Cerebellar nuclear complex (tissue), 1 donor: ENCODE measurements at places on chromosomes 3 and 15.

GRCh38 chr15:52732551-52732950 lies 53.4 kb upstream of the ATOSA start:
- no peak for DNase-seq

GRCh38 chr3:100590114-100590839 lies 19.1 kb upstream of the ADGRG7 start:
- DNase-seq: peak; percentile 21

GRCh38 chr3:187454085-187454815 lies 86.1 kb downstream of the RTP4 start:
- no peak for DNase-seq

DNA sequence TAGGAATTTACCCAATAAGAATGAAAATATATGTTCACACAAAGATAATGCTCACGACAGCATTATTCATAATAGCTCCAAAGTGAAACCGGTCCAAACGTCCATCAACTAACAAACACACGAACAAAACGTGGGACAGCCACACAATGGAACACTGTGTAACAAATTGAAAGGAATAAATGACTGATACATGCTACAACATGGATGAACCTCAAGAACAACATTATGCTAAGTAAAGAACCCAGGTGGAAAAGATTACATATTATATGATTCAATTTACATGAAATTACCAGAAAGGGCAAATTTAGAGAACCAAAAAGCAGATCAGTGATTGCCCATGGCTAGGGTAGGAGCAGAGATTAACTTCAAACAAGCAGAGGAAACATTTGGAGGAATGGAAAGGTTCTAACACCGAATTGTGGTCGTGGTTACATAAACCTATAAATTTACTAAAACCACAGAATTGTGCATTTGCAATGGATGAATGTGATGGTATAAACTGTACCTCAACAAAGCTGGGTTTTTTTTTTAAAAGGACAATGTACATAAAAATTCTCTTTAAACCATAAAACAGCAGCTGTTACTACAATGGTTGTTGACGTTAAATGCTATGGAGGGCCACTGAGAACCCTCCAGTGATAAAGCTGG lies 76.3 kb downstream of the XXYLT1 start:
- DNase-seq: no peak

- no peak for DNase-seq
Measured at GRCh38 chr3:33729993-33730392, 11.9 kb upstream of the CLASP2 start.

DNA sequence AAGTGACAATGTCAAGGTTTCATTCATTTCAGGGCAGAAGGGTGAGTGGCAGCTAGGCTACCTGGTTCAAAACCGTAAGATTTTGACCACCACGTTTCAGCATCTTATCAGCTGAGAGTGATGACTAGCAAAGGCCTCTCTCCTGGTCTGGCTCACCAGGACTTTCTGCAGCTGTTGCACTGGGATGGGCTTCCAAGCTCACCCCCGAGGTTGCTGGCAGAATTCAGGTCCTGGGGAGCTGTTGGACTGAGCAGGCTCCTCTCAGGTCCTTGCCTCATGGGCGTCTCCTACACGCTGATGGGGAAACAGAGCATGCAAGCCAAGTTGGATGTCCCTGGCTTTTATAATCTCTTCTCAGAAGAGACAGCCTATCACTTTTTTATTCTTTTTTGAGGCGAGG lies 88.8 kb upstream of the RNU6-1 start:
- no peak for DNase-seq

DNA sequence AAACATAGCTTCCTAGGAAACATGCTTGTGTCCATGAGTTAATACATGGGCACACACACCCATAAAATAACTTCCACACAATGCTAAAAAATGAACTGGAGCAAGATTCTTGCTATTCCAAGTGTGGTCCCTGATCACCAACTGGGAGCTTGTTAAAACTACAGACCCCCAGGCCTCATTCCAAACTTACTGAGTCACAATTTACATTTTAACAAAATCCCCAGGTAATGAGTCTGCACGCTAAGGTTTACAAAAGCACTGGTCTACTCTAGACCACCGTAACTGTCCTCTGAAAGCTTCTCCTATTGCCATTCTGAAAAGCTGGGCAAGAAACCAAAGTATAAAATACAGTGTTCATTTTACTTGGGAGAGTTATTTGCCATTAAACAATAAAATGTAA lies 45.4 kb downstream of the IGF2BP2 start:
- DNase-seq: no peak

GRCh38 chr3:111210866-111211564 lies 139.4 kb downstream of the NECTIN3 start:
- no peak for DNase-seq

DNA sequence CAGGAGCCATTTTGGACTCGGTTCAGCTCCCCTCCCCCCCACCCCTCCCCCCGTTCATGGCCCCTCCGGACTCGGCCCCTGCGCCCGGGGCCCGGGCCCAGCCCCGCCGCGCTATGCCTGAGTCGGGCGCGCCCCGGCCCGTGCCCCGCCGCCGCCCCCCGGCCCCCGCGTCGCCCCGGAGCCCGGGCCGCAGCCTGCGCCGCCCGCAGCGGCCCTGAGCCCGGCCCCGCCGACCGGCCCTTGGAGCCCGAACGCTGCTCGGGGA lies 155 bp downstream of the ACVR2B start:
- no peak for DNase-seq
